ENCODE measurements at places on chromosomes 6 and 20.

- peak; percentile 57 for DNase-seq
Observed at GRCh38 chr20:1631309-1632151, 11.7 kb upstream of the SIRPB1 start.

GRCh38 chr6:100774681-100775080 lies 106.4 kb downstream of the ASCC3 start:
- no peak for DNase-seq

DNA sequence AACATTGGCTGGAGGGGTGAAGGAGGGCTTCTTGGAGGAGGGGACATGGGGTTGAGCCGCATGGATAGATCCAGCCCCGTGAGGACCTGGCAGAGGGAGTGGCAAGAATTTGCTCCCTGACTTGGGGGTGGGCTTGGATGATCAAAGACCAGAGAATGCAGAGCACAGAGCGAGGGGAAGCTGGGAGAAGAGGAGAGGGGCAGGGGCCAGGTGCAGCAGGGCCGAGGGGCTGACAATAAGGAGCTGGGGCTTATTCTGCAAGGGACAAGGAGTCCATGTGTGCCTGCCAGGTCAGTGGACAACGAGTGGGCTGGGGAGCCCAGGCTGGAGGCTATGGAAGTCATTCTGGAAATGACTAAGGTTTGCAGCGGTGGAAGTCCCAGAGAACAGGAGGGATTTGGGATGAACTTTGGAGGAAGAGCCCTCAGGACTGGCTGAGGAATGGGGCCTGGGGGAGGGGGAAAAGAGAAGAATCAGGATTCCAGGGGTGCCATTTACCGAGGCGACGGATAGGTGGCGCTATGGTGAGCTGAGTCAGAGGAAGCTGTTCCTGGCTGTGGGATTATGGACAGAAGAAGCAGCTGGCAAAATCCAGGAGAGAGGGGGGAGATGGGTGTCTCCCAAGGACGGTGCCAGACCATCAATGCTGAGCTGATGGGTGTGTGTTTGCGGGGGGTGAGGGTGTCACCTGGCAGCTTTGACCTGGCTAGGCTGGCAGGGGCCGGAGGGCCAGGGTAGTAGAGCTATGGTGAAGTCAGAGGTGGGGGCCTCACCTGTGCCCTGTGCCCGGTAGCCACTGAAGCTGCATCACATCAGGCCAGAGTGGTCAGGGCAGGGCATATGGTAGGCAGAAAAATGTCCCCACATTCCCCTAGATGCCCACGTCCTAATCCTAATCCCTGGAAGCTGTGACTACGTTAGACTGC lies 7.8 kb downstream of the KCNG1 start:
- peak; percentile 30 for DNase-seq

- no peak for DNase-seq
Observed at GRCh38 chr6:168815229-168815628, 374.2 kb downstream of the SMOC2 start.

GRCh38 chr6:136209496-136209895 lies 40.6 kb downstream of the MTFR2 start:
- no peak for DNase-seq

GRCh38 chr6:136968837-136969236 lies 46.7 kb downstream of the SLC35D3 start:
- no peak for DNase-seq

- DNase-seq, result peak; percentile 88
Observed at GRCh38 chr20:13671916-13672378, 33.2 kb upstream of the TASP1 start.

GRCh38 chr6:64988148-64988547 lies 718.9 kb downstream of the EYS start:
- DNase-seq, result no peak

GRCh38 chr6:121849477-121849876 lies 414.0 kb downstream of the GJA1 start:
- DNase-seq, result peak; percentile 54

GRCh38 chr6:25327432-25327831 lies 48.3 kb downstream of the CARMIL1 start:
- DNase-seq, result no peak

GRCh38 chr20:41454250-41454649 lies 87.6 kb upstream of the EMILIN3 start:
- no peak for DNase-seq

GRCh38 chr6:89172131-89172530 lies 26.3 kb downstream of the PM20D2 start:
- DNase-seq, result no peak

DNA sequence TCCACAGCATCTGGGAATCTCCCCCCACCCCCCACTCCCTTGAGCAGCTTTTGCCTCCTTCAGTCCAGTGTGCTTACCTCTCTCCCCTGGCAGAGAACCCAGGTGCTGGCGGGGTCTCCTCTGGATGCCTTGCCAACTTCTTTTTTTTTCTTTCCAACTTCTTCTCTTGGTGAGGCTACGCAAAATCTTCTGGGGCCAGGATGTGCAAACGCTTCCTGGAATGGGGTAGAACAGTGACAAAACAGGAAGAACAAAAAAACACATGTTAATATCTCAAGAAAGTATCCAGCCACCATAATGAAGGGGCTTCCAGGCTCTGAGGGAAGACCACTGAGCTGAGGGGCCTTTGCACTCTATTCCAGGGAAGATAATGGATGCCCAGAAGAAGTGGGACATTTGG lies 53.9 kb upstream of the DDR1 start:
- DNase-seq, result no peak

GRCh38 chr6:113271437-113271836 lies 585.7 kb upstream of the MARCKS start:
- no peak for DNase-seq

DNA sequence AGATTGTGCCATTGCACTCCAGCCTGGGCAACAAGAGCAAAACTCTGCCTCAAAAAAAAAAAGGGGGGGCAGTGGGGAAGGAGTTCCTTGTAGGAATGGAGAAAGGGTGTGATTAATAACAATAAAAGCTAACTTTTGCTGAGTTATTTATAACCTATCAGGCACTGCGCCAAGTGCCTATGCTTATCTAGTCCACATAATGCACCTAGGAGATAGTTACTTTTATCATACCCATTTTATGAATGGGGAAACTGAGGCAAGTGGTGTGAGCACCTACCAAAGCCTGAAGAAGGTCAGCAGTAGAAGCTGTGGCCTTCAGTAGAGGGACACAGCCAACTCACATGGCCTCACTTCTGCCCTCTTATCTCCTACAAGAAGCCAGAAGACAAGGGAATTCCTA lies 13.6 kb upstream of the PPP1R16B start:
- no peak for DNase-seq

GRCh38 chr6:10558565-10558964 lies 37.4 kb downstream of the GCNT2 start:
- DNase-seq, result no peak

DNA sequence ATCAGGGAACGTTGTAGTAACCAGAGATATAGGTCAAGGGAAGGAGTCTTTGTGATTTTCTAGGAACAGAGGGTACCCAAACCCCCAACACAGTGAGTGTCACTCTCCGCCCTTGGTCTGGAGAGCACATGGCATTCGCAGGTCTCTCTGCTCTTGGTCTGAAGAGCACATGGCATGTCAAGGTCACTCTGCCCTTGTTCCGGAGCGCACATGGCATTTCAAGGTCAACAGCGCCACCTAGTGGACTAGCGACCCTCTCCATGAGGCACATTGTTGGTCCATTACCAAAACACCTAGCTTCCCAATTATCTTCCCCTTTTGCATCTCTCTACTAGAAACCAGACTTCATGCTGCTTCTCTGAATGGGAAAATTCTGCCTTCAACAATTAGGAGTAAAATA lies 260.0 kb downstream of the C6orf118 start:
- DNase-seq, result peak; percentile 9

GRCh38 chr6:111706841-111707391 lies 101.2 kb upstream of the TRAF3IP2 start:
- no peak for DNase-seq

- DNase-seq, result no peak
Observed at GRCh38 chr20:51641866-51642265, 99.3 kb upstream of the NFATC2 start.

DNA sequence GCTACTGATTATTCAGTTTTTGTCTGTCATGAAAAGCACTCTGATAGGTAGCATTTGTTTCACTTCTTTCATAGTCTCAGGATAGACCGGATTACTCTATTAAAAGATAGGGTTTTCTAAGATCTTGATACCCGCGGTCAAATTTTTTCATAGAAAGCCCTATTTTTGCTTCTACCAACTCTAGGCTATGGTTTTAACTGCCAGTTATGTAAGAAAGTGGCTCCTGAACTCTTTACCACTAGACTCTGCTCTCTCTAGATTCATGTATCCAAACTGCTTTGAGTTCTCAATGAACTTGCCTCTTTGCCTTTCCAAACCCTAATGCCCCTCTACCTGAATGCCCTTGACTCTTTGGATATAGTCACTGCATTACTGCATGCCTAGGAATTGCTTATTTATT lies 70.3 kb downstream of the HIVEP1 start:
- no peak for DNase-seq

DNA sequence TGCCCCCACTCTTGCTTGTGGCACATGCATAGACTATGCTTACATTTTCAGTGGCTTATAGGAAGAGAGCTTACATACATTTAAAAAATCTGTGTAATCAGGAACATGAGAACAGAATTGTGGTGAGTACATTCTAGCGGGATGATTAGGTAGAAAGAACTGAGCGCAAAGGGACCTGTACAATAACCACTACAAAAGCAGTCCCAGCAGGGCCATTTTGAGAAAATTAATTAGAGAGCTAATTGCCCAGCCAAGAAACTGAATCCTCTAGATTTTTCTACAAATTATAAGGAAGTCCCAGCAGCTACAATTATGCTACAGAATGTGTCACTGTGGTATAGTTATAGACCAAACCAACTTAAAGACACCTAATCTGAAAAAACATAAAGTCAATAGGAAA lies 105.6 kb upstream of the TNFAIP3 start:
- DNase-seq, result no peak

DNA sequence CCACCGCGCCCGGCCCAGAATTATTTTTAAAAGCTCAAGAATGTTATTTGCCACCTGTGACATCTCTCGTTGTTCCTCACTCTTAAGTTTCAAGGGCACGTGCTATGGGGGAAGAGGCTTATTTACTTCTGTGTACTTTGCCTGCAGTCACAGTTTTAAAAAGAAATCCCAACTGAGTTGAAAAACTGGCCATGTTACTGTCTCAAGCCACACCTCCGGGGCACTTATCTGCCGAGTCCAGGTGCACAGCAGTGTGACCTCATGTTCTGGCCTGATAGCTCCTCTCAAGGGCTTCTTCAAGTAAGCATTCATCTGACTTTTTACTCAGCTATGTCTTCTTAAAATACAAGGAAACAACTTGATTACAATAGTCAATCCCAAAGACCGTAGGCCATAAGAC lies 34.5 kb downstream of the SHLD1 start:
- DNase-seq, result no peak

DNA sequence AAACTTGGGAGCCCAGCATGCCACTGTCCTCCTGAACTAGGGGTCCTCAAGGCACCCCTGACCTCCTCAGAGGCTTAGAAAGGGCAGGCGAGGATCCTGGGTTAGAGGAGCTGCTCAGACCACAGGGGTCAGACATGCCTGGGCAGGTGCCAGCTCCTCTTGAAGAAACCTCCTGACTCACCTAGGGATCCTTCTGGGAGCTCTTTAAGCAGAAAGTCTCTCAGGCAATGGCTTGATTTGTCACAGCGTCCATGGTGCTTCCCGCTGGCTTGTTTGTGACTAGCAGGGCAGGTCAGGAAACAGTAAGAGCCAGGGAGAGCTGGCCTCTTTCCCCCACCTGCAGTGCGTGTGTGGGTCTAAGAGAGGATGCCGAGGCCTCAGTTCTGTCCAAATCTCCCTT lies 174.5 kb upstream of the SNX9 start:
- DNase-seq, result peak; percentile 29

- DNase-seq, result no peak
Observed at GRCh38 chr6:63576985-63577712, 4.9 kb downstream of the LOC128125822 start.

DNA sequence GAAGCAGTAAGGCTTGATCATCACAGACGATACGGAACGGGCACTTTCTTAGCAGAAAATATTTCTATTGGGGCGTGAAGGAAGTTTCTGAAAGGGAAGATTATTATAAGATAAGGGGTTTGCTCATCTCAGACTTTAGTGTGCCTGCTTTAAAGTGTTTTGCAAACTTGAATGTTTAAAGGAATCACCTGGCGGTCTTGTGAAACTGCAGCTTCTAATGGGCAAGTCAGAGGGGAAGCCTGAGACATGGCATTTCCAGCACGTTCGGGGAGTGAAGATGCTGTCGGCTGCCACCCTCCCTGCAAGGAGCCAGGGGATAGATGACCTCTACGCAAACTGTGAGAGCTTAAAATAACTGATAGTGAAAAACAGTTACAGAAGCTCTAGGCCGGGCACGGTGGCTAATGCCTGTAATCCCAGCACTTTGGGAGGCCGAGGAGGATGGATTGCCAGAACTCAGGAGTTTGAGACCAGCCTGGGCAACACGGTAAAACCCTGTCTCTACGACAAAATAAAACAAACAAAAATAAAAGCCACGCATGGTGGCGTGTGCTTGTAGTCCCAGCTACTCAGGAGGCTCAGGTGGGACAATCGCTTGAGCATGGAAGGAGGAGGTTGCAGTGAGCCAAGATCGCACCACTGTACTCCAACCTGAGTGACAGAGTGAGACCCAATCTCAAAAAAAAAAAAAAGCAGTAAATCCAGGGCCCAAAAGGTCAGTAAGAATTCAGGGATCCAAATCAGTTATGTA lies 2.3 kb upstream of the KIF16B start:
- no peak for DNase-seq

DNA sequence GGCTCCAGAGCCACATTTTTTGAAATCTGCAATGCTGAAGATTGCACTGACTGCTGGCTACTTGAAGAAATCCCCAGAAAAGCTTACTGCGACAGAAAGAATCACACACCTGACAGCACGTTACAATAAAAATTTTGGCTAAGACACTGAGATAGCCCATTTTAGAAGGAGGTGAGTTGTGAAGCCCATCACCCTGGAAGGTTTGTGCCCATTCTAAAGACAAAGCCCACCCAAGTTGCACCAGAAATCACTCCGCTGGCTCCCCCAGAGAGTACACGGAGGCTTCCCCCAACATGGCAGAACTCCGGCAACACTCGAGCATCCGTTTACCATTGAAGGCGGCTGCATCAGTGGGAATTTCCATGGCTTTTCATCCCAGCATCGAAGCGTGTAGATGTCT lies 29.4 kb downstream of the LPA start:
- no peak for DNase-seq

DNA sequence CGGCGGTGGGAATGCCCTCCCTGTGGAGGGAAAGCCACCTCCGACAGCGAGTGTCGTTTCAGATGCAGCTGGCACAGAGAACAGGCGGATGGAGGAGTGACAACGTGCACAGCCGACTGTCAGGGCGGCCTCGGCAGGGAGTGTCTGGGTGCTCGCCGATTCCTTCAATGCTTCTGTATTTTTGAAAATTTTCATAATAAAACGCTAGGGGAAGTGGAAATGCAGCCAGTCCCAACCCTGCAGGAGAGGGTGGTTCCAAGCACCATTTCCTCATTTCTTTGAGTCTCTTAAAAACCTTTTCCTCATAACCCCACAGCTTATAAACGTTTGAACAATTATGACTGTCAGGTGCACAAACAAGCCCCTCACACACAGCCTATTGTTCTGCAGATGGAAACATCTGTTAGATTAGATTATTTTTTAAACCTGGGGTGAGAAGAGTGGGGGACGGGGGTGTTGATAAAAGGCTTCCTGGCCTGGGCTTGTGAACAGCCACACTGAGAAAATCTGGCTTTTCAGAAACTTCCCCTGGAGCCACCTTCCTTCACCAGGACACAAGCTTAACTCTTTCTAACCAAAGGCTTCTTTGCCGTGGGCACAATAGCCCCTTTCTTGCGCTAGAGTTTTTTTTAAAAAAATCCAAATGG lies 228.9 kb downstream of the ANKRD60 start:
- no peak for DNase-seq
